Eye (tissue), 1 donor: ENCODE measurements at places on chromosomes 5 and 9.

- DNase-seq, result no peak
Observed at GRCh38 chr9:130780415-130780814, 54.6 kb upstream of the ABL1 start.

- DNase-seq, result peak; percentile 85
Observed at GRCh38 chr5:54867310-54867944, 118.0 kb downstream of the ESM1 start.

DNA sequence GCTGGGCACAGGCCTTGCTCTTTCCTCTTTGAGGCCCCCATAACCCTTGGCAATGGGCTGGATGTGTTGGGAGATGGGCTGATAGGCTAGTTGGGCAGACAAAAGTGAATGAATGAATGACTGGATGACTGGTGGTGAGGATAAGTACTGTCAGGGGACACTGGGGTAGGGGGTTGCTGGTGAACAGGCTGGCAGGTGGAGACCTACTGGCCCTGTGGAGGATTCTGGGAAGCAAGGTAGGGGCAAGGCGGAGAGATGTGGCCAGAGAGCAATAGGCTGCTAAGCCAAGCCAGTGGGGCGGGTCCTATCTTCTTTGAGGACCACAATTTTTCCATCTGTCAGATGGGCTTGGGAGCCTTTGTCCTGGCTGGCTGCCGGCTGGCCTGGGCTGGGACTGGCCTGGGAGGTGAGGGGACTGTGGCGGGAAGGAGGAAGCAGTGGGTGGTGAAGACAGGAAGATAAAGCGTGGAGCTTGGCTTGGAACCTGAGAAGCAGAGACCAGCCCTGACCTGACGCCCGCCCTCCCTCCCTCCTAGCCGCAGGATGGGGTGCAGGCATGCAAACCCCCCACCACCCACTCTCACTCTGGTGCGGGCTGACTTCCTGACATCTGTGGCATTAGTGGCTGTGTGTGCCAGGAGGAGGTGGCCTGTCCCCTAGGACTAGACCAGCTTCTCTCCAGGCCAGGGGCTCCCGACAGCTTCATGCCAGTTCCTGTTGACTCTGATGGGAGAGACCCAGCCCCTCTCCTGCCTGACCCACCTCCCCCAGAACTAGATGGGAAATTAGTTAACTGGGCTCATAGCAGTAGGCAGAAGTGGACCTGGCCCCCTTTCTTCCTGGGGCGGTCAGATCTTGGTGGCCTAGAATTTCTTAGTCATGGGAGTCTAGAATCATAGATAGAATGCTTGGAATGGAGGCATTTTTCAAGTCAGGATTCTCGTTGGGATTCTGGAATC lies 9.5 kb downstream of the CXXC5 start:
- DNase-seq, result no peak

GRCh38 chr9:133464638-133465037 lies 4.9 kb downstream of the CACFD1 start:
- DNase-seq, result no peak

- no peak for DNase-seq
Observed at GRCh38 chr5:18503797-18504328, 869.6 kb downstream of the TAF11L14 start.

DNA sequence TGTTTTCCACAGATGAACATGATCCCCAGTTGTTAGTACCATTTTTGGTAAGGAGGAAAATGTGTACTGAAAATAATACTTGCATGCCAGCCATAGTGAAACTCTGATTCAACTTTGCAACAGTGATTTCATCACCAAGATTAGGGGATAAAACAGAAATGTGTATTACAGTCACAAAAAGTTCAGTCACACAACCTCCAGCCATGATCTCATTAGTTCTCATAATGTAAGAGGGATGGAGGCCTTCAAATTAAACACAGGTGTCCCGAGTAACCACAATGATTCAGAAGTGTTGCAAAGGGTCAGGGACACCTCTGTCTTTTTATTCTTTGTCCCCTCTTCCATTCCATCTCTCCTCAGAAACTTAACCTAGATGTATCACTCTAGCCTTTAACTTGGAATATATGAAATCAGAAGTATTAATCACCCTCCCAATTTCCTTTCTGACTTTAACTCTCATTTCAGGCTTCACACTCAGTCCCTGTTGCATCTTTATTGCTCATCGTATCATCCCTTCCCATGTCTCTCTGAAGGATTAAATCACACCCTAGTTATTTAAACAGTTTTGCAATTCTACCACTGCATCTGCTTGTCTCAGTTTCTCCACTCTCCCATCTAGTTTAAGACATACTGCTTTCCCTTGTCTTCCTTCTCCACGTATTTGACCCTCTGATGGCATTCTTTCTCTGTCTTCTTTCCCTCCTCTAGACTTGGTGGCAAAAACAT lies 291.2 kb downstream of the ADAMTS6 start:
- DNase-seq, result peak; percentile 15

DNA sequence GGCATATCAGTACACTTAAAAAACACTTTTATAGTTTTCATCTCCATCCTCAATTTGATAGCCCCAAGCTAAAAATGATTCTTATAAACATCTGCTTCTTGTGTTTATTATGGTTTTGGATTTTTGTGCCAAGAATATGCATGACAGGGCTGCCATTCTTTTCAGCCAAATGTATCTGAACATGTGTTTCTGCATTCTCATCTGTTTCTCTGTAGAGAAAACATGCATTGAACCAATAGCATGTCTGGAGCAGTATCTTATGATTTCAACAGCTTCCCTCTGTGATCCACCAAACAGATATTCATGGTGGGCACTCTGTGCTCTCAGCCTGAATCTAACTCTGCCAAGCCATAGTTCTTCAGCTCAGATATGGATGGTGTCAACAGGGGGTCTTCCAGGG lies 99.3 kb upstream of the ERCC6L2 start:
- peak; percentile 56 for DNase-seq

- DNase-seq, result no peak
Observed at GRCh38 chr5:53237876-53238275, 128.3 kb upstream of the MOCS2 start.

GRCh38 chr9:115183436-115183835 lies 65.5 kb upstream of the TNC start:
- no peak for DNase-seq

- no peak for DNase-seq
Observed at GRCh38 chr9:72322259-72322658, 42.7 kb downstream of the ZFAND5 start.

GRCh38 chr5:160957312-160957861 lies 105.4 kb upstream of the ATP10B start:
- DNase-seq, result no peak

DNA sequence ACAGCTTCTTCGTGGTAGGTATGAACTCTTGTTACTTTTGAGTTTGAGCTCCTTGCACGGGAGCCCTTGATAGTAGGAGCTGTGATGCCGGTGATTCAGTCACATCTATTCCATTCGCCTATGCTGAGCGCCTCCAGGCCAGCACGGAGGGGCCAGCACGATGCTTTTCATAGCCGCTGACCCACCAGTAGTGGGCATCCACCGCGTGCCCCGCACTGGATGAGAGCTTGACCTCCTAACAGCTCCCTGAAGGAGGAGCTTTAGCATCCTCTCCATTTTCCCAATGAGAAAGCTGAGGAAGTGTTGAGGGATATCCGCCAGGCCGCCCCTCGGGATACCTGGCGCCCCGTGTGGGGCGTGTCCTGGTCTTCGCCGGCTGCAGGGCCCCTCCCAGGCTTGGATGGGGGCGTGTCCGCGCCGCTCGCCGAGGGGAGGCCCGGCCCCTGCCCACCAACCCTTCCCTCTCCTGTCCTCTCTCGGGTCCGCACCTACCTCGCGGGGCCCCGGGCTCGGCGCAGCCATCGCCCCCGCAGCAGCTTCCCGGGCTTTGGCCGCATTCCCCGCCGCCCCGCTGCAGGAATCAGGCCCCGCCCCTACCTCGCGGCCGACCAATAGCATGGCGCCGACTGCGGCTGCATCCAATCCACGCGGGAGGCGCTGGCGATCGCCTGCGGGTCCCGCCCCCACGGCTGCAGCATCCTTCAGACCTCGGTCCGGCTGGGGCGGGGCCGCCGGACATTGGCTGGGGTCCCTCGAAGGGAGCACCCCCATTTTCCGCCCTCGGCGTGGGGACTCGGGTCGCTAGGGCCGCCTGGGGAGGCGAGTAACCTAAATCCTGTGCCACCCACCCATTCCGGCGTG lies at the start of gene PIP5KL1:
Gene PIP5KL1, minus strand, starts transcription at position 547 of the 861 bp plus-strand sequence. Its CDS starts 25 bp downstream, at position 522.
- peak; percentile 93 for DNase-seq

GRCh38 chr5:37075399-37075950 lies 173.7 kb downstream of the CPLANE1 start:
- no peak for DNase-seq

- peak; percentile 83 for DNase-seq
Observed at GRCh38 chr5:139670369-139671095, 22.4 kb downstream of the CXXC5 start.

GRCh38 chr9:137028263-137029057 lies 423 bp upstream of the ABCA2 start:
- DNase-seq, result peak; percentile 82

- no peak for DNase-seq
Observed at GRCh38 chr5:55578771-55579170, 44.0 kb upstream of the PLPP1 start.
